Hematopoietic multipotent progenitor cell treated with erythropoietin and hydrocortisone succinate and interleukin-3 and kit ligand, for 8 days (in vitro differentiated cells): ENCODE measurements at places on chromosomes 5 and 9.

DNA sequence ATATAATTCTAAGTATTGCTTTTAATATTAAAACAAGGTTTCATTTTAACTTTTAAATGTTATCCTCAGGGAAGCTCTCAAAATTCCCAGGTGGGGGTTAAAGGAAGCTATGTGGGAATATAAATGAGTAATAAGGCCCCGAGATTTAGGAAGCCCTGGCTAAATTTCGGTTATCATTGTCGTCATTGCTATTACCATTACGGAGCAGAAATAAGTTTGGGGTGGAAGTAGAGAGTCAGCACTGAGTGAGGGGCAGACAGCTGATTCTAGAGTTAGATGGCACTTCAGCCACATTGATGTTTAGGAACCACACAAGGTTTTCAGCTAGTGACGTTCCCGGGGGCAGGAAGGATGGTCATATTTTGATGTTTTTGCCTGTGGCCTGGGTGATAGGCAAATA, 74.9 kb downstream of the NREP start:
- DNase-seq, result no peak

DNA sequence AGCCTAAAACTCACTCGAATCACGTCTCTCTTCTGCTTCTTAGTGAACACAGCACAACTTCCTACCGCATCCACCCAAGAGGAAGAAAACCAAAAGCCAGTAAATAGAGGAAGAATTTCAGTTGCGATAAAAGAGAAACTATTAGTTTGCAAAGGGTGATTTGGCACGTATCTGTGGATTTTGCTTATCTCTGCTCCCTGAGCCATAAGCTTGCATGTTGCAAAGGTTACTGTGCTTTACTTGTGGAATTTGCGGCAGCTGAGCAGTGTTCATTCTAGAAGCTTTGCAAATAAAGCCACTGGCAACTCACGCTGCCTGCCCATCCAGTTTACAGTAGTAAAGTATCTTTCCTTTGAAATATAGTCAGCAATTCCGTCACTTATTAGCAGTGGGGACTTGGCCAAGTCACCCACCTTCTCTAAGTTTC, 149.0 kb upstream of the PCA3 start:
- peak; percentile 60 for DNase-seq

DNA sequence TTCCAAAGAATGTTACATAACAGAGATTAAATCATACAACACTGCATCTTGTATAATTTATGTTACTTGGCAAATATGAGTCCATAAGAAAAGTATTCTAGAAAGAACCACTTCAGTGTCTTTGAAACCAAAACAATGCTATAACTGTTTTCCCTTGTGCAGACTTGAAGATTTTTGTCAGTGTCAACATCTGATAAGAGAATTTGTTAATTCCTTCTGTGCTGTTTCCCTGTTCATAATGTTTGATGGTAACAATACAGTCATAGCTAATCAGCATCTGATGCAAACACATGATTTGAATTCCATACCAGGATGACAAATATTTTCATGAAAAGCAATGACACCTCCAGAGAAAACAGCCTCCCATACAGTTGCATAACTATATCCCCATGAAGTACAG, 306.8 kb downstream of the SEMA5A start:
- DNase-seq, result no peak

GRCh38 chr5:63263411-63263810, 684.8 kb downstream of the LRRC70 start:
- no peak for DNase-seq

GRCh38 chr5:179867079-179867465, 8.5 kb upstream of the MRNIP start:
- no peak for DNase-seq

GRCh38 chr5:112159435-112159834, 259.6 kb downstream of the EPB41L4A start:
- no peak for DNase-seq

- DNase-seq, result peak; percentile 72
Observed at GRCh38 chr9:37200433-37201005, 80.1 kb downstream of the ZCCHC7 start.

DNA sequence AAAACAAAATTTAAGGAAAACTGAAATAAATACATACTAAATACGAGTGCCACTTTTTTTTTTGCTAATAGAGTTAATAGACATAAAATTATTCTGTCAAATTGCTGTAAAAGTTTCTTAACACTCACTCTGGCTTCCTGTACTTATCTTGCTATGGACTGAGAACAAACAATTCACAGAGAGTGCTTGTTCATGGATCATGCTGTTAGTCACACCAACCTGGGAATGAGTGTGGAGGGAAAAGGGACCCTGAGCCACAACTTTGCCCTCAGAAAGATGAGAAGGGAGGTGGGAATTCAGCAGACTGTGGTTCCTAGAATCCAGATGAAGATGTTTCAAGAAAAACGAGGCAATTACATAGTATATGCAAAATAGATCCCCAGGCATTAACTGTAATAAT, 246.9 kb downstream of the FBXL7 start:
- DNase-seq, result no peak

DNA sequence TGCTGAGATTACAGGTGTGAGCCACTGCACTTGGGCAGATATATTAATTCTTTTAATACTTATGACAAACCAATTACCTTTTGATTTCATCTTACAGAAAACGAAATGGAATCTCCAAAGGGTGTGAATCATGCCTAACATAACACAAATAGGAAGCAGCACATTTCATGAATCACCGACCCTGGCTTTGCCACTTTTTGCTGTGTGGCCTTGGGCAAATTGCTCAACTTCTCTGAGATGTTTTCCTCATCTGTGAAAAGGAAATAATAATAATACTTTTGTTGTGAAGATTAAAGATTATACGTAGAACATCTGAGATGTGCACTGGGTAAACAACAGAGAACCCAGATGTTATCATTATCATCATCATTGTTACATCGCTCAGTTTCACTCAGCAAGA, 50.7 kb upstream of the FREM1 start:
- no peak for DNase-seq

- DNase-seq, result no peak
Observed at GRCh38 chr9:86983249-86983619, 35.9 kb upstream of the GAS1 start.

DNA sequence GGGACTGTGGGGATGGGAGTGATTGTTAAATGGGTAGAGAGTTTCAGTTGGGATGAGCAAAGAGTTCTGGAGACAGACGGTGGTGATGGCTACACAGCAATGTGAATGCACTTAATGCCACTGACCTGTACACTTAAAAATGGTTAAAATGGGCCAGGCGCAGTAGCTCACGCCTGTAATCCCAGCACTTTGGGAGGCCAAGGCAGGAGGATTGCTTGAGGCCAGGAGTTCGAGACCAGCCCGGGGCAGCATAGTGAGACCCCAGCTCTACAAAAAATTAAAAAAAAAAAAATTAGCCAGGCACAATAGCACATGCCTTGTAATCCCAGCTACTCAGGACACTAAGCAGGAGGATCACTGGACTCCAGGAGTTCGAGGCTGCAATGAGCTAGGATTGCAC, 7.7 kb downstream of the LMAN2 start:
- DNase-seq, result no peak

- no peak for DNase-seq
Observed at GRCh38 chr9:130522233-130522808, 57.1 kb upstream of the FUBP3 start.

GRCh38 chr5:34709861-34710673, 53.9 kb downstream of the RAI14 start:
- DNase-seq, result no peak

DNA sequence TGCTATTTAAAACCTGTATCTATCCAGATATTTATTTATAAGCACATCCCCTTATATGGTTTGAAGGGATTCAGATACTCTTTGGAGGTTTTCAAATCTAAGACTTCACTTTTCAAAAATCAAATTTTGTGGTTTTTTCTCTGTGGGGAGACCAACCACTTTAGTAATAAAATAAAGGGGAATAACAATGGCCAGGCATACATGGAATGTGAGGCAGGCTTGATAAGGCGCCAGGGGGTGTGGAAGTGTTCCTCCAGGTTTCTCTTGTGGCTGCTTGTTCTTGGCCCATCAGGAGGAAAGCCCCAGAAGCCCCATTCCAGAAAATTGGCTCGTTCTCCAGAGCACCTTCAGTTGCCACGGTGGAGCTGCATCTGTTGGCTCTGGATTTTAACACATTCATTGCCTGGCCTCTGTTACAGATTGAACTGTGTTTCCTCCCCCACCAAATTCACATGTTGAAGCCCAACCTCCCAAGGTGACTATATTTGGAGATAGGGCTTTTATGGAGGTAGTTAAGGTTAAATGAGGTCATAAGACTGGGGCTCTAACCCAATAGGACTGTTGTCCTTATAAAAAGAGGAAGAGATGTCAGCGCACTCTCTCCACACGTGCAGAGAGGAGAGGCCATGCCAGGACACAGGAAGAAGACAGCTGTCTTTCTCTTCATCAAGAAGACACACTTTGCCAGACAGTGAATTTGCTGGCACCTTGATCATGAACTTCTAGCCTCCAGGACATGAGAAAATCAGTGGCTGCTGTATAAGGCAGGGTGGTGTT, 195.9 kb downstream of the TMEM38B start:
- no peak for DNase-seq

DNA sequence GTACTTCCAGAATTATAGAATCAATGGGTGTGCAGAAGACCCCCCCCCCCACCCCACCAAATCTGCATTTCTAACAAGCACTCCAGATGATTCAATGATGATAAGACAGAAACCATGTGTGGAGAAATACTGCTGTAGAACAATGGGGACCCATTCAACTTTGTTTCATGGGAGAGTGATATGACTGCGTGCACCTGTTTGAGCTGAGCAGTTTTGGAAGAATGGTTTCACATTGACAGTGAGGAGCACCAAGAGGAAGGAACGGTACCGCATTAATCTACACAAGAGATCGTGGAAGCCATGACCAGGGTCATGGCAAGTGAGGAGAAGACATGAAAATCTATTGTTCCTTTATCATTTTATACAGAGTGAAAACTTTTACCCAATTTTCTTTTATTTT, 202.7 kb downstream of the CD180 start:
- no peak for DNase-seq

GRCh38 chr5:106306313-106307028, 1364.3 kb downstream of the EFNA5 start:
- DNase-seq, result no peak

GRCh38 chr5:108320231-108320630, 61.7 kb downstream of the FBXL17 start:
- DNase-seq, result no peak

DNA sequence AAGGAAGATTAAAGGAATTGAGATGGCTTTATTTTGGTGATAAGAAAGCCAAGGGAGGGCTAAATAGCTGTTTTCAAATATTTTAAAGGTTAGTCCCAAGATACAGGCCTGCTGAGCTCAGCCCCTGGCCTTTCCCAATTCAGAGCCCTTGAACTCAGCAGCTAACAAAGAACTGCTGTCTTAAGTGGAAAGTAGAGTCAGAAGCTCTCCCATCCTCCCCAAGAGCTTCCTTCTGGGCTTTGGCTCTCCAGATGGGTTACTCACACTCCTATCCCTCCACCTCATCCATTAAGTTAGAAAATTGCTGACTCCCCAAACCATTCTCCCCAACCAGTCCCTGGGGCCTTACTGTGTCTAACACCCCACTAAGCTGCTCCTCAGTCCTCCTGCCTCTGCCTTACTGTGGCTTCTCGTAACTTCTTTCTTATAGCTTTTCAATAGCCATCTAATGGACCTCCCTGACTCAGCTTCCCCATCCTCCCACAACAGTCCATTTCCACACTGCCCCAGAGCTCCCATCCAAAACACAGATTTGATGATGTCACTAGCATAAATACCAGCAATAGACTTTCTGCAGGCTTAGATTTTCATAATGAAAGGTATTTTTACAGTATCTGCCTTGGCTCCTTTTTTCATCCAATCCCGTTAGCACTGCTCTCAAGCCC, 239.1 kb downstream of the ENC1 start:
- DNase-seq, result no peak

GRCh38 chr9:32709871-32710270, 73.5 kb upstream of the TMEM215 start:
- no peak for DNase-seq

DNA sequence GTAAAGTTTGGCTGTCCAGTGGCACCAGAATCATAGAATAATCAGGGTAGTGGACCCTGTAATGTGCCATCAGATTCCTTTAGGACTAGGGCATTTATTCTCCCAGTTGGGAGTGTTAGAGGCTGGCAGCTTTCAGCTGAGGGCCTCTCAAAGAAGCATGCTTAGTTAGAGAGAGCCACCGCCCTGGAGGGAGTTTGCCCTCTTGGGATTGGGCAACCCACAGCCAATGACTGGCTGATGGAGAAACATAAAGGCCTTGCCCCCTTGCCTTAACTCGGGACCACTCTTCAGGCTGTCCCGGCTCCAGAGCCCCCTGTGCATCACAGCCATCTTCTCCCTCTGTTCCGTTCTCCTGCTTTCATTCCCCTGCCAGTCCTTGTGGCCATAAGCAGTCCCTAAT, 20.5 kb upstream of the IFNK start:
- no peak for DNase-seq

DNA sequence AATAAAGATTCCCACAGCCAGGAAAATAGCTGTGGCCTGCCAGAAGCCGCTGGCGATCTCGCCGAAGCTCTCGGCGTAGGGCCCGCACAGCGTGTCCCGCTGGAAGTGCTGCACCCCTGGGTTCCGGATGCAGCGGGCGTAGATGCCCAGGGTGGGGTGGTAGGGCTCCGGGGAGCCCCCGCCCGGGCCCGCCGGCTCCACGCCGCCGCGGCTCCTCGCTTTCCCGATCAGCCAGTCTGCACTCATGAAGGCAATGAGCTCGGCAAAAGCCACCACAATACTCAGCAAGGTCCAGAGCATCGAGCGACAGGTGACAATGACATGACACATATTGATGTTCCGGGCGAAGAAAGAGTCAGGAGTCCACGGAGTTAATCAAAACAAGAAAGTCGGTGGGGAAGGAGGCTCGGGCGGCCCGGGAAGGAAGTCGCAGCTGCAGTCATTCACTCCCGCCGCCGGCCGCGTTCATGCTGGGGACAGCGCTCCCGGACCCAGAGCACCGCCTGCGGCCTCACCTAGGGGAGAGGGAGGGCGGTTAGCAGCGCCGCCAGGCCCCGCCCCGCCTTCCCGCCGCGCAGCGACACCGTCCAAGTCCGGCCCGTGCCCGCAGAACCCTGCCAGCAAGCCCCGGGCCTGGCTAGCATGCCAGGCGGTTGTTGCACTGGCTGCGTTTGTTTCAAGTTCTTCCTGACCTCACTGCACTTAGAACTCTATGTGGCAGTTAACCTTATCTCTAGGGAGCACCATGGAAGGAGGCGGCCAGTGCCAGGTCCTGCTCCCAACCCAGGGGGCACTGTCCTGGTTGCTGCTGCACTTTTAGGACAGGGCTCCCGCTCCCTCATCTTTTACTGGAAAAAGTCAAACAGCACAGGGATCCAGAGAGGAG, 138.4 kb downstream of the LHFPL2 start:
- peak; percentile 89 for DNase-seq

- no peak for DNase-seq
Observed at GRCh38 chr9:7286101-7286500, 513.5 kb downstream of the DMAC1 start.

DNA sequence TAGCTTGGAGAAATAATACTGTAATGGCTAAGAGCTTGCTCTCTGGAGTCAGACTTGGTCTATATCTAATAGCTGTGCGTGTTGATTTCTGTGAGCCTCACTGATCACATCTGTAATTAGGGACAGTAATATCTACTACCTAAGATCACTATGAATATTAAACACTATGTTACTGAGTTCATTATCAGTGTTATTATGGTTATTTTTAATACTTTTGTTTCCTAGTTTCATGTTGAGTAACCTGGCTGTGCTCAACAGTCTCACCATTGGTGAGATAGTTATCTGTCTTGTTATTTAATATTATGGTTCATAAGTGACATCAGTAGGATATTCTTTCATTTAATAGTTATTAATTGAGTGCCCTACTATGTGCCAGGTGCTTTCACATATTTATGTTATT, 22.4 kb upstream of the CAVIN4 start:
- no peak for DNase-seq

- DNase-seq, result peak; percentile 14
Observed at GRCh38 chr5:136364307-136364706, 1.0 kb downstream of the TRPC7 start.
